ENCODE measurements at places on chromosomes 3 and 15.

DNA sequence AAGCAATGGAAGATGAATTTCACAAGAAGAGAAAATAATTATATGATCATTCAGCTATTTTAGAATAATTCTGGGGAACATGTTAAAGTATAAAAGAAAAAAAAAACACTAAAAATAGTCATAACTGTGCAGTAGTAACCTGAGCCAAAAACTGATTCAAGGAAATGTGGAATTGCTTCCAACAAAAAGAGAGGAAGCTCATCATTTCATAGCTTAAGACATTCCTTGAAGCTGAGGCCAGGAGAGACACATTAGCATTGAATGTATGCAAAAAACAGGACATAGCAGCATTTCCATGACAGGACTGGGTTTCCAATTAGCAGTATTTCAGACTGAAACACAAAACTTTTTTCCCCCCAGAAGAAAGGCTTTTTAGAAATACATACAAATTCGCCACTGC lies 27.7 kb upstream of the LRRN1 start:
- no peak for DNase-seq

DNA sequence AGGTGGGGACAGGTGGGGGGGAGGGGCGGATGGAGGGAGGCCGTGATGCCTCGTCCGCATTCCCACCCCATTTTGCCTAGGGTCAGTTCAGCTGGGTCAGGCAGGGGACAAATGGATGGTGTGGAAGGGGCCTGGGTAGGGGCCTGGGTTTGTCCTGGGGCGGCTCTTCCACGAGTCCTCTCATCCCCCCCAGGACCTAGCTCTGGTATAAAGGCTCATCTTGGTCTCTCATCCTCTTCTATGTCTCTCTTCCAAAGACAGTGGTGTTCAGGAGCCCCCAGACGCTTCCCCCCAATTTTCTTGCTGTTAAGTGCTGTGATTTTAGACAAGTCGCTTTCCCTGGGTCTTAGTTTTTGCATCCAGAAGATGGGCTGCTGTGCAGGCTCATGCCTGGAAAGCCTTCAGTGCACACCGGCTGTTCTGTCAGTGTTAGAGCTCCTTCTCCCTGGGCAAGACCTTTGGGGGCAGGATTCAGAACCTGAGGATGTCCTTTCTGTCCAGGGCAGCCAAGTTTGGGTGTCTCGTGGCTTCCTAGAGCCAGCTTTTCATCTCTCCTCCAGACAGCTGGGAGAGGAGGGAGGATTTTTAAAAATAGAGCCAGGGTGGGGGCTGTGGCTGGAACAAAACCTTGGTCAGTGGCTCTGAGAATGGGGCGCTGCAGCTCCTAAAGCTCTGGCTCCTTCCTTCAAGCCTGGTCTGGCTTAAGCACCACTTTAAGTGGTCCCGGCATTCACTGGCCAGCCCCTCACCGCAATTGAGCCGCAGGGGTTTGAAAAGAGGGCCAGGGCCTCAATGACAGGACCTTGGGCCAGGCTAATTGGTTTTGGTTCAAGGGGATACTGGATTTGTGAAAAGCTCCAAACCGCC lies 37.7 kb upstream of the POLG start:
- DNase-seq = no peak

DNA sequence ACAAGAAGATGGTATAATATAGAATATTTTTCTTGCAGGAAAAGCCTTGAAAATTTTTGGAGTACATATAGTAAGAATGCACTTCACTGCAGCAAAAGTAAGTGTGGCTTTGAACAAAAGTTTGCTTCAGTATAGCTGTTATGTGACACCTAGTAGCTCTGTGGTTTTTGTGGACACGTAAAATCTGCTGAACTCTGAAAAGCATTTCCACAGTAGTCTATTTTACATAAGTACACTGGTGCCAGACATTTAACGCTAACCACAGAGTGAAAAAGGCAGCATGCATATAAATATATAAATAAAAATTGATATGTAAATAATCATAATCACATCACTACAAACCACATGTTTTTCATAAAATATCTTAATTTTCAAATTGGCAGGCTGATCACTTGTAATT lies 39.8 kb downstream of the CGGBP1 start:
- DNase-seq = no peak

DNA sequence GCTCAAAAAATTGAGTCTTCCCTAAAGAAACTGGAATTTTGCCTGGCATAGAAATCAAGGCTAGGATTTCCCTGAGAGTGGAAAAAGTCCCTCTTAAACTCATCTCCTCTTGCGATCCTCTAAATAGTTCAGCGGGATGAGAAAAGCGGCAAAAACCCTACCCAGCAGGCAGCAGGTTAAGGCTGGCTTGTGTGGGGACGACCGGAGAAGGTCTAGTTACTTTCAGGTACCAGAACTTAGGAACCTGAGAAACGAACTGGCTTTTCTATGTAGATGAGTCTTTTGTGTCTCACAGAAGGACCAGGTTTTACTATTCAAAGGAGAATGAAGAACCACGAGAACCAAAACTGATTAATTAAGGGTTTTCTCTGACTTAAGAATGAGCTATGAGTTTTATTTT lies 523.7 kb upstream of the TGFBR2 start:
- no peak for DNase-seq

GRCh38 chr3:9037144-9037711 lies 74.0 kb upstream of the RAD18 start:
- no peak for DNase-seq

DNA sequence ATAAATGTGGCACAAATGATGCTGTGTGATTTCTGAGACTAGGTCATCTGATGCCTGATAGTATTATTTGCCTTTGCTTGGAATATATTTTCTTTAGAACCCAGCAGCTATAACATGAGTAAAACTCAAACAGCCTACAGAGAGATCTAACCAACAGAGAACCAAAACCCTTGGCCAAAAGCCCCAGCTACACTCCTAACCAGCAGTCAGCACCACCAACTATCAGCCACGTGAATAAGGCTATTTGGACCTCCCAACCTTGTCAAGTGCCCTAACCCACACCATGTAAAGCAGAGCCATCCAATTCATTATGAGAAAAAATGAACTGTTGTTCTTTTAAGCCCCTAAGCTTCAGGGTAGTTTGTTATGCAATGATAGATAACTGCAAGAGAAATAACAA lies 114.6 kb upstream of the MELTF start:
- no peak for DNase-seq

DNA sequence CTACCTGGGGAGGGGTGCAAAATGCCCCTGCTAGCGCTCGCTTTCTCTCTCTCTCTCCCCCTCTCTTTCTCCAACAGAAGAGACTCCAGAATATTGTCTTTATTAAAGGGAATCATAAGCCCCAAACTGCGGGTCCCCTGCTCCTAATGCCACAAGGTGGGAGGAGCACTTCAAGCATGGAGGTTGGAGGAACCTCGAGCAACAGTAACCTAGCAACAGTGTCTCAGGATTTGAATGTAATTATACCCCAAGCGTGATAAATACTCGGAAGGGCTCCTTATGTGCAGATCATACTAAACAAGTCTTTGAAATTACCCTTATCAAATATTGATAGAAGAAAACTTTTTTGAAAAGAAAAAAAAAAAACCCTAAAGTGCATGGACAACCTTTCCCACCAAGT lies 582.2 kb upstream of the PPP2R3A start:
- DNase-seq = no peak

DNA sequence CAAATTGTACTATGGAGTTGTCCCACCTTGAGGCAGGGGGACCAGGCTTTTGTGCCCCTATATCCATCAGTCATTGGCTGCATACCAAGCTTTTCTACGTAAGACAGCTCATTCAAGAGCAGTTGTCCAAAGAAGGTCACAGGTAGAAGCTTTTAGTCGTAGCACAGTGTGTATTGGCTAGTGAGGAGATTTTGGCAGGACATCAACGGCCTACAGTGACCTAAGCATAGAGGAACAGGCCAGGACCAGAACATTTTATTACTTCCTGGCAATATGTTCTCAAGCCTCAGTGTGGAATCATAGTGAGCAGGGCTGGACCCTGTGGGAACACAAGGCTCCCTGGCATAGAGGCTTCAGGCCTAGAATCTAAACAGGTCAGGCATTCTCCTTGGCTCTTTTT lies 105.4 kb upstream of the ANKRD28 start:
- no peak for DNase-seq

DNA sequence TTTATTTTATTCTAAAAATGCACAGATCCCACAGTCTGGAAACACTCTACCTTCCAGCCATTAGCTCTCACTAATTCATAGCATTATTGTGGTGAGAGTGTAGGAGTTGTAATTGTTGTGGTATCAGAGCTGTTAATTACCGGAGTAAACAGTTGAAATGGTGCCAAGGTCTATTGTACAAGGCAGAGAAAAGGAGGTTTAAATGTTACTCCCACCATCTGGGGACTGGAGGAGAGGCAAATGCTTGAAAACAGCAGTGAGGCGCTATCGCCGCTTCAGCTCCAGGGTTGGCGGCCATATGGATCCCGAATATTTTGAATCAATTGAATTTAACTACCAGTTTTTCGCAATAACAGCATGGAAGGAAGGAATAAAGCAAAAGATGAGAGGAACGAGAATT lies 113.1 kb upstream of the C15orf61 start:
- DNase-seq = no peak

- DNase-seq = peak; percentile 14
Measured at GRCh38 chr3:160016972-160017371, 28.3 kb downstream of the IL12A start.

GRCh38 chr15:74782259-74783071 lies 585 bp downstream of the CSK start:
- peak; percentile 52 for DNase-seq

DNA sequence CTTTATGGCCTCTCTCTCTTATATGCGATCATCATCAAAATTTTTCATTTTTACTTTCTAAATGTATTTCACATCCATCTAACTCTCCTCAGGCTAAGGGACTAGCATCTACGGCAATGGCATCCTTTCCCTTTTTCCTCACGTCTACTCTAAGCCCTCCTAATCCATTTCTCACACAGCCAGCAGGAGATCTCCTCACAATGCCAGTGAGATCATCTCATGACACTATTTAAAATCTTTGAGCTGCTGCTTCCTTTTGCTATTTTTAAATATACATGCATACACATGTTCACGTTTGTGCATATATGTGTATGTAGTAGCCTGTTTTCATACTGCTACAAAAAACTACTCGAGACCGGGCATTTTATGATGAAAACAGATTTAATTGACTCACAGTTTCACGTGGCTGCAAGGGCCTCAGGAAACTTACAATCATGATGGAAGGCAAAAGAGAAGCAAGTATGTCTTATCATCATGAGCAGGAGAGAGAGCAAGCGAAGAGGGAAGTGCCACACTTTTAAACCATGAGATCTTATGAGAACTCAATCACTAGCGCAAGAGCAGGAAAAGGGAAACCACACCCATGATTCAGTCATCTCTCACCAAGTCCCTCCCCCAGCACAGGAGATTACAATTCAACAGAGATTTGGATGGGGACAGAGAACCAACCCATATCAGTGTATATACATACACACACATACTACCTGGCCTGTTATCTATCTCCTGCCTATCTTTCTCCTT lies 599.2 kb upstream of the ROBO1 start:
- no peak for DNase-seq

DNA sequence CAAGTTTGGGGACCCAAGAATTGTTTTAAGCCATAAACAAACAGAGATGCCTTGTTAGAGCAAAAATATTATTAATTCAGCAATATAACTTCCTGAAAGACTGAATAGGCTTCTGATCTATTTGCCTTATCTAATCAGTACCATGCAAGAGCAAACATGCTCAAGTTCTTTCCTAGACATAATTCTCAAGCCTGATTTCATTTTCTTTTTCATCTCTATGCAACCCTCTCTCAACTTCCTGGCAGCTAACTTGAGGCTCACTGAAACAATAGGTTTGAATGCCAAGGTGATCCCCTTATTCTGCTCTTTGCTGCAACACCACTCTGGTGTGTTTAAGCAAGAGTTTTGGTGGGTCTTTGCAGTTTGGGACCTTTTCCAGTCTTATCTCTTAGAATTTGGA lies 230.9 kb upstream of the CD96 start:
- no peak for DNase-seq

- DNase-seq = peak; percentile 58
Measured at GRCh38 chr15:51499379-51499976, 123.1 kb downstream of the DMXL2 start.

DNA sequence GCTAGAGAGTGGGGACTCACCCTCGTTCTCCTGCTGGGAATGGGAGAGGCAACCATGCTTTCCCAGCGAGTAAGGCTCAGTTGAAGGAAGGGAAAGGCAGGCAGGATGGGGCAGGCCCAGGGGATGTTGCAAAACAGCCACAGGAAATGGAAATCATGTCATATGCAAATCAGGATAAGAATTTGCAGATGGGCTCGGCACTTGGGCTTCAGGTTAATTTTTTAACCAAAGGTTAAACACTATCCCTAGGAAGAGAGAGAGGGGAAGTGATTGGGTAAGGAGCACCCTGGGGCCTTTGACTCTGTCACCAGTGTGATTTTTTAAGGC lies 14.6 kb upstream of the PLA2G4E start:
- DNase-seq = peak; percentile 26

DNA sequence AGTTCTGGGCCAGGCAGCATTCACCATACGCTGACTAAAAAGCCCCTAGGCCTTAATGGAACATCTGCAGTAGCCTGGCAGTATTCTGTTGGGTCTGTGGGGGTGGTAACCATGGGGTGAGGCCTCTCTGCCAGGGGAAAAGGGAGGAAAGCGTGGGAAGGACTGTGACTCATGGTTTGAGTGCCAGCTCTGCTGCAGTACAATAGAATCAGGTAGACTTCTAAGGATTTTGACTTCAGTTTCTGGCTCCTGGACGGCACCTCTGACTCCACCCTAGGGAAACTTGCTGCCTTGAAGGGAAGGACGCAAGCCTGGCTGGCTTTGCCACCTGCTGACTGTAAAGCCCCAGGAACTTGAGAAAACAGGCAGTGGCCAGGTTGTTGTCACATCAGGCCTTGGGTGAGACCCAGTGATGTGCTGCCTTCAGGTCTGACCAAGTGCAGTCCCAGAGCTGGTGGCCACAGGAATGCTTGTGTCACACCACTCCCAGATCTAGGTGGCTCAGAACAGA lies 148.6 kb downstream of the SUCNR1 start:
- DNase-seq = peak; percentile 57

GRCh38 chr3:48560648-48561018 lies 2.9 kb downstream of the UCN2 start:
- DNase-seq = no peak

GRCh38 chr3:164779816-164780215 lies 298.5 kb downstream of the SI start:
- DNase-seq = peak; percentile 82

Measured in DMS53 (cell line).